ENCODE measurements at places on chromosomes 13 and 19.
A peak's percentile ranks its signal among the peaks of the same experiment; 100 is the strongest.

- no peak for DNase-seq
Observed at GRCh38 chr19:44876930-44877535, 14.0 kb upstream of the TOMM40 start.

DNA sequence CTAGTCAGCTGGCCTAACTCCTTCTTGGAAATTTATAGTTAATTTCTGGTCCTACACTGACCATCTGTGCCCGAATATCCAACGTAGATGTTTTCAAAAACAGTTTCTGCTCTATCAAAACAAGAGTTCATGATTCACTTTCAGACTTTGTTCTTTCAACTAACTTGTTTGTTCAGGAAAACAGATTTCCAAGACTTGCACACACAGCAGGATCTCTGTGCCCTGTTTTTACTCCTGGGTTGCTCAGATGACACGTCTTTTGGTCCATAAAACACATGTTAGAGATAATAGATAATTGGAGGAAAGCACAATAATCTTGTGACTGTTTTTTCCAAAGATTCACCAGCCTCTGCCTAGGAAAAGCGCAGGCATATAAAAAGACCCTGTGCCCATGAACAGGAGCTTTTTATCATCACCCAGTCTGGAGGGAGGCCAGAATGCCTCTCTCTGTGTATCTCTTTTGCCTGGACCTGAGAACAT is 218.0 kb downstream of the IRS2 start:
- DNase-seq, result no peak

- no peak for DNase-seq
Observed at GRCh38 chr13:47294691-47295090, 397.8 kb upstream of the HTR2A start.

- no peak for DNase-seq
Observed at GRCh38 chr13:49459580-49459979, 15.5 kb downstream of the SETDB2 start.

DNA sequence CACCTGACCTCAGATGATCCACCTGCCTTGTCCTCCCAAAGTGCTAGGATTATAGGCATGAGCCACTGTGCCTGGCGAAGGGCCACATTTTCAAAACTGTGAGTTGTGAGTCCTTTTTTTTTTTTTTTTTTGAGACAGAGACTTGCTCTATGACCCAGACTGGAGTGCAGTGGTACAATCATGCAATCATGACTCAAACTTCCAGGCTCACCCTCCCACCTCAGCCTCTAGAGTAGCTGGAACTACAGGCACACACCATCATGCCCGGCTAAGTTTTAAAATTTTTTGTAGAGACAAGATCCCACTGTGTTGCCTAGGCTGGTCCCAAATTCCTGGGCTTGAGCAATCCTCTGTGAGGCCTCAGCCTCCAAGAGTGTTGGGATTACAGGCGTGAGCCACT is 3.8 kb upstream of the MYPOP start:
- DNase-seq, result no peak

DNA sequence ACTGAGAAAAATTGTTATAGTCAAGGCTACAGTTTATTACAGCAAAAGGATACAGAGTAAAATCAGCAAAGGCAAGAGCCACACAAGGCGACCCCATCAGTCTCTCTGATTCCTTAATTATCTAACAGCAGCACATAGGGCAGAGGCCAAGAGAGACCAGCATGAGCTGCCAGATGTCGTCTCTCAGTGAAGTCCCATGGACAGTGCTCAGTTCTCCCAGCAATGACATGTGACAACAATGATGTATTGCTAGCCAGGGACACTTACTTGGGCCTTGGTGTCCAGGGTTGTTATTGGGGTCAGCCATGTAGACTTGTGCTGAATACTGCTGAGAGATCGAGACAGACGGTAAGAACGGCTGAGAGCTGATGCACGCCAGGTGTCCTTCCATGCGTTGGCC is 22.3 kb downstream of the ZSWIM9 start:
- no peak for DNase-seq

DNA sequence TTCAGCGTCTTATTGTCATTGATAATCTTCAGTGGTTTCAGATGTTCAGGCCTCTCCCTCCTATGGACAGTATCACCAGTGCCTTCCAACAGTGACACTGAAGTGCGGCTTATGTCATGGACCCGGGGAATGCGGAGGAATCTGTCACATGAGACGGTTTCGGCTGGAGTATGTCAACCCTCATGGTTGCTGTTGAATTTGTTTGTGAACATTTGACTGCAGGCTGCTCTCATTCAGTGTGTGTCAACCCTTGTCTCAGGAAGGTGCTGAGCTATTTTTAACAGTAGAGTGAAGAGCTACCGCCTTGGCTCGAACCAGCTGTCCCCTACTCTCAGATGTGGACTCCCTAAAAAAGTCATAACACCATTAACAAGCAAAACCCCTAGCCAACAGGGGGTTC is 138.8 kb upstream of the RNF113B start:
- DNase-seq, result no peak

DNA sequence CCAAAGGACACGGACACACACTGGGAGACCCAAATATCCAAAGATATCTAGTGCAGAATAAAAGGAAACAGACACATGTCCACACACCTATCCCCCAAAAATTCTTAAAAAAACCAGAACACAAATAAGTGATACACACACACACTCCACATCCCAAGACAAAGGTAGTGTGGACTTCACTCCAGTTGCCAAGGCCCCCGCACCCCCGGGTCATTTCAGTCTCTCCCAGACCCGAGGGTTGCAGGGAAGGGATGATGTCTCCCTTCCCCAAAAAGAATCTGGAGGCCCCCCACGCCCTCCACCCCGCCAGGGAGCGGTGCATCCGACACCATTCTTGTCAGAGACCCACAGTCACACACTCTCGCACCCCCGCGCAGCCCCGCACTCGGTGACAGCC is 407 bp downstream of the DPF1 start:
- DNase-seq, result no peak

GRCh38 chr13:42977219-42977659 is 14.8 kb downstream of the EPSTI1 start:
- DNase-seq, result no peak

- no peak for DNase-seq
Observed at GRCh38 chr19:46240693-46241092, 11.2 kb downstream of the IGFL1 start.

GRCh38 chr19:42246143-42246921 is 3.9 kb upstream of the GSK3A start:
- no peak for DNase-seq

- DNase-seq, result no peak
Observed at GRCh38 chr19:13843104-13843921, 33.6 kb upstream of the NANOS3 start.

- no peak for DNase-seq
Observed at GRCh38 chr13:109762791-109763190, 23.6 kb downstream of the IRS2 start.

DNA sequence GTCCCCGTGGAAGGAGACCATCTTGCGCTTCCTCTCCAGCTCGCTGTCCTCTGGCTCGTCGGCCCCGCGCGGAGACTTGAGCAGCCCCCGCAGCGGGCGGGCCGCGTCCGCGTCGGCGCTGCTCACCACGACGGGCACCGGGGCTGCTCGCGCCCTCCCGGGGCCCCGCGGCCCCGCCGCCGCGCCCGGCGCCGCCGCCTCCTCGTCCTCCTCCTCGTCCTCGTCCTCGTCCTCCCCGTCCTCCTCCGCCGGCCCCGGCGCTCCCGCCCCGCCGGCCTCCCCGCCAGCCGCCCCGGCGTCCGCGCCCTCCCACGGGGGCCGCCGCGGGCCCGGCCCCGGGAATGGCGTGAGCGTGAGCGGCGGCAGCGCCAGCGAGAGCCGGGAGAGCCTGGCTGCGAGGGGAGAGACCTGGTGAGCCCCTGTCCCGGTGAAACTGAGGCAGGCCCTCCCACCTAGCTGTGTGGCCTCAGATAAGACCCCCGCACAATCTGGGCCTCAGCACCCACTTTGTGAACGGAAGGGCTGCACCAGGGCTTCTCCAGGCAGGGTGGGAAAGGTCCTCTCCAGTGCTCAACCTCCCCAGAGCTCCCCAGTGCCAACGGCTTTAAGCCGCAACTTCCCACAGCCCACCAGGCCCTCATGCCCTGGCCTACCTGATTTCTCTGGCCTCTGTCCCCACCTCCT is 17.8 kb downstream of the LMTK3 start:
- DNase-seq, result no peak

DNA sequence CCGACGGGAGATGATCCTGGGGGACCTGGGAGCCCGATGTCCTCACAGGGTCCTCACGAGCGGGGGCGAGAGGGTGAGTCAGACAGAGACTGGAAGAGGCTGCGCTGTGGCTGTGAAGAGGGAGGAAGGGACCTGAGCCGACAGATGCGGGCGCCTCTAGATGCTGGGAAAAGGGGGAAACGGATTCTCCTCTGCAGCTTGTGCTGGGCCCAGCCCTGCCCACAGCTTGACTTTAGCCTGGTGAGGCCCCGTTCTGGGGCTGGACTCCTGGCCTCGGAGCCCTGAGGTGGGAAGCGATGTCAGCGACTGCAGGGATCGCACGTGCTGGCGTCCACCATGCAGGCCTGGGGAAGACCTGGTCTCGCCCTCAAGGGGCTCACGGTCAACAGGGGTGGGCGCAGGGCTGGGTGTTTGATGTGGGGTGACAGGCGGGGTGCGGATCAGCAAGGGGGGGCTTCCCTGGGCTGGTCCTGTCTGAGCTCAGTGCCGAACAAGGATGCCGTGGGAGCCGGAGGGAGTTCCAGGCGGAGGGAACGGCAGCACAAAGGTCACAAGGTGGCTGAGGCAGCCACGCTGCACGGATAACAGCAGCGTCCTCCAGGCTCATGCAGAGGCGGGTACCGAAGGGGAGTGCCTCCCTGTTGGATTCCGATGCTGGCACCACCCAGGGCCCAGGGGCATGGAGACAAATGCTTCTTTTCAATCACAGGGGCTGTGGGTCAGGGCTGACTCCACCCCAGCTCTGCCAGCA is 31.8 kb downstream of the PIP5K1C start:
- DNase-seq, result no peak

DNA sequence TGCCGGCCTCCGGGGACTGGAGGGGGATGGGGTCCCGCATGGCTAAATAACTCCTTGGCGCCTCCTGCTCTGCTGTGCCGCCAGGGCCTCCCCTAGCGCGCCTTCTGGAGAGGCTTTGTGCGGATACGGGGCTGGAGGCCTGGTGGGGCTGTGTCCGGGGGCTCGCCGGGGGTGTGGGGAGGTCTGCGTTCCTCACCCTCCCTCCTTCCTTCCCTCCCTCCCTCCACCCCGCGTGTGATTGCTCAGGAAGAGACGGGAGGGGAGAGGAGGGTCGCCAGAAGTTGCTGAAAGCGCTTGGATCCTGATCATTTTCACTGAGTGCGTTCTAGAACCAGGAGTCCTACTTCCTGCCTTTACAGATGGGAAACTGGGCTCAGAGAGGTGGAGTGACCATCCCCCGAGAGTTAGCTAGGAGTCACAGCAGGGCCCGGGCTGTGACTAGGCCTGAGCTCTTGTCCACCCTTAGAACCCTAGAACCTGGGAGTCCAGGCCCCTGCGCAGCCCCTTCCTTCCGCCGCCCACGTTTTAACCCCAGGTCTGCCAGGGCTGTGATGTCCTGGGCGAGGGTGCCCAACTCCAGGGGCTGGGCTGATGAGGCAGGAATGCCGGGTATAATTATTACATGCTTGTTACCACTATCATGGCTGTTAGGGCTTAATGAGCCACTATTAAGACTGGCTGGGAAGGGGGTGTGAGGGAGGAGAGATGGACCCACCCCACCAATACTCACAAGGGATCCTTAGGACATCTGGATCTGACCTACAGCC is 782 bp upstream of the JUND start:
- no peak for DNase-seq

GRCh38 chr19:18750295-18750970 is 40.7 kb downstream of the COMP start:
- DNase-seq, result no peak

DNA sequence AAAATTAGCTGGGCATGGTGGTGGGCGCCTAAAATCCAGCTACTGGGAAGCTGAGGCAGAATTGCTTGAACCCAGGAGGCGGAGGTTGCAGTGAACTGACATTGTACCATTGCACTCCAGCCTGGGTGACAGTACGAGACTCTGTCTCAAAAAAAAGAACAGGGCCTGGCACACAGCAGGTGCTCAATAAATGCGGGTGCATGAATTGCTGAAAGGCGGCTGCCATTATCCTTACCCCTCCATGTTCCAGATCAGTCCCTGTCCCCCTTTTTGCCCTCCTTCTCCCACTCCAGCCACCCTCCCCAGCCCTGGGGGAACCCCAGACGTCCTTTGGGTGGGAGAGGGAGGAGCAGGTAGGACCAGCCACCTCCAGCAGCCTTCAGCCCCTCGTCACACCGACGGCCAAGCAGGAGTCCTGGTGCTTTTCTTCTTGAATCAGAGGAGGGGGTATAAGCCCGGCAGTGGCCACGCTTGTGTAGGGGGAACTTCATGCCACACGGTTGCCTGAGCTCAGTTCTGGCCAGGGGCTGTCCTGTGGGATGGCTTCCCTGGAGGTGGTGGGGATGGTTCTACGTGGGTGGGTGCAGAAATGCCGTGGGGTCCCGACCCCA is 20.4 kb upstream of the NFIC start:
- no peak for DNase-seq

- DNase-seq, result no peak
Observed at GRCh38 chr13:102147353-102147752, 254.5 kb downstream of the FGF14 start.

- peak; percentile 40 for DNase-seq
Observed at GRCh38 chr13:99383946-99384345, 76.7 kb upstream of the GPR183 start.

DNA sequence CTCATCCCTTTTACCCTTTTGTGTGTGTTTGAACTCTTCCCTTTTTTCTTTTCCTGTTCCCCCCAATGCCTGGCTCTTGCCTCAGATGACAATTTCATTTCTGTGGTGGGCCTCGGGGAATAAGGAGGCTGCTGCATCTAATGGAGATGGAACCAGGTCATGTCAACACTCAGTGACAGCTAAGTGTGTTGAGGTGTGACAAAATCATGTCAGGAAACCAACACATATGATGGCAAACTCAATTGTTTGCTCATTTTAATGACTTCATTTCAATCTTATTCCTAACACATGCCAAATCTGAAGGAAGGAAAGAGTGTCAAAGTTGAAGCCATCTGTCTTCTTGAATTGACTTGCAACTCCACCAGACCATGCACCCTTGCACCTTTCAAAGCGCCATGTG is 36.7 kb downstream of the TNFSF11 start:
- no peak for DNase-seq

DNA sequence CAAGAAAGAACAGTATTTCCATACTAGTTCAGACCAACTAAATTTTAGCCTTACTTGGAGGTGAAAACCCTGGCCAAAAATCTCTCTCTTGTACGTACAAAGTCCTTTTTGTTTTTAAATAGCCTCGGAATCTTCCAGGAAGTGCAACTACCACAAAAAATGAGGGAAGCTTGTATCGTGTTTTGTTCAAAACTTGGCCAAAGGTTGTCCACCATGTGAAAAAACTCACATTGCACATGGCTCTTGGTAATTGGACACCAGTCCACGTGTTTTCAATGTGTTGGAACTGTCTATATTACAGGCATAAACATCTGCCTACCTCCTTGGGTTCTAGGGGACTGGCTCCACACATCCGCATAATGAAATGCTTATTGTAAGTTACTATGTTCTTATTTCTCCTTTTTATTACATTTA is 15.2 kb upstream of the STRN4 start:
- DNase-seq, result no peak

DNA sequence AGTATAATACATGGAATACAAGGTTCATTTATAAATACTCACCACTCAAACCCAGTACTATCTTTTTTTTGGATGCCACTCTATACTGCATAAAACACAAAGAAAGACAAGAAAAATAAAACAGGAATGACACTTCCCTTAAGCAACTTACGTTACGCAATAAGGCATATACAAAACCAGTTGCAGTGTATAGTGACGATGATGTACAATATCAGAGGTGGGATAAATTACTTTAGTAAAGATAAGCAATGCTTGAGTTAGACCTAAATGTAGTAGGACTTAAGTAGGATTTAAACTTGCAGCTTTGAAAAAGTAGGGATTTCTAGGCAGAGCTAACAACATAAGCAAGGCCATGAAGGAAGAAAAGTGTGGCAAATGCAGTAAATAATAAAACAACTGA is 374.9 kb downstream of the SPRY2 start:
- no peak for DNase-seq
